ENCODE measurements at places on chromosomes 3 and 15.

DNA sequence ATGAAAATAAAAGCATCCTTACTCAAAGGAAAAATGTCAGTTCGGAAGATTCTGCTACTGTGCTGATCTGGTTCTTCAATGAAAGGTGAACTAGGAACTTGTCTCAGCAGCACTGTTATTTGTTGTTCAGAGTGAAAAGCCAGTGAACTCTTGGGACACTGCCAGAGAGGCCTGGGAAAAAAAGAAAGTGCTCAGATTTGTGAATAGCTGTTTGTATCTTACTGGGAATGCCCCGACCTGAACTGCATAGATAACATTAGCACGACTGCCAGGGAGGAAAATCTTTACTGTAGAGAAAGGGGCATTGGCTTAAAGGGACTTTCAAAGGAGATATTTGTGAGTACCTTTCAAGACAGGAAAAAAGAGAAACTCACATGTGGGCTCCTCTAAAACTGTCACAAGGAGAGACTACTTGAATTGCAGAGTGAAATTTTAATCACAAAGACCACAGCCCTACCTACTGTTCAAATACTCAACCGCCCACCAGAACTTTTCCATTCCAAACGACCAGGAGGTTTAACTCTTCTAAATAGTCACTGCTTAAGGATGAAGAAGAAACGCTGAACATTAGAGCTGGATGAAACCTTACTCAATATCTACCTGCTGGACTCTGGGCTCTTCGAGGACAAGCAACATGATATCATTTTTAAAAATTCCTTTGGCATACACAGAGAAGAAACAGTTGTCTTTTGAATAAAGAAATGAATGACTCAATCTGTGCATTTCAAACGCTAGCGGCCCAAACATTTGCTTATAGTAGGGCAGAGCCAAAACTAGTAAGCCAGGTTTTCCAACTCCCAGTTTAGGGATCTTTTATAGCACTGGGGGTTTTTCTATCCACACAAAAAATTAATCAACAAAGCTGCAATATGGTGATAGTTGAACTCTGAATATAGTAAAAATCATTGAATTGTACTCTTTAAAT, 13.4 kb downstream of the TAMM41 start:
- DNase-seq: no peak

- no peak for DNase-seq
Measured at GRCh38 chr3:194287374-194287773, 63.8 kb downstream of the CPN2 start.

- DNase-seq: no peak
Measured at GRCh38 chr3:47421741-47422649, 41.2 kb downstream of the PTPN23 start.

- DNase-seq: no peak
Measured at GRCh38 chr15:70852501-70853317, 1.2 kb downstream of the LARP6 start.
